Astrocyte (in vitro differentiated cells and primary cell): ENCODE measurements at places on chromosomes 11 and 22. TPM values are rescaled to one million over a fixed set of nuclear protein-coding genes. Genes with fewer than 3 reads are reported as not detected.

GRCh38 chr11:1439341-1439740, 47.2 kb downstream of the MOB2 start:
- no peaks in the 10 kb centered on the region for H3K27me3 ChIP-seq
- H3K27ac ChIP-seq, result no peak overlapping the region
- no peak for DNase-seq
- no peaks in the 10 kb centered on the region for H3K4me1 ChIP-seq
- no peaks in the 10 kb centered on the region for H3K36me3 ChIP-seq
- no peak overlapping the region for H3K4me3 ChIP-seq

GRCh38 chr11:47950396-47950795, 30.0 kb upstream of the PTPRJ start:
- no peak overlapping the region for H3K27ac ChIP-seq
- DNase-seq, result no peak
- H3K4me3 ChIP-seq, result no peak overlapping the region
- peaks cover 22% of the 10 kb centered on the region for H3K4me1 ChIP-seq

DNA sequence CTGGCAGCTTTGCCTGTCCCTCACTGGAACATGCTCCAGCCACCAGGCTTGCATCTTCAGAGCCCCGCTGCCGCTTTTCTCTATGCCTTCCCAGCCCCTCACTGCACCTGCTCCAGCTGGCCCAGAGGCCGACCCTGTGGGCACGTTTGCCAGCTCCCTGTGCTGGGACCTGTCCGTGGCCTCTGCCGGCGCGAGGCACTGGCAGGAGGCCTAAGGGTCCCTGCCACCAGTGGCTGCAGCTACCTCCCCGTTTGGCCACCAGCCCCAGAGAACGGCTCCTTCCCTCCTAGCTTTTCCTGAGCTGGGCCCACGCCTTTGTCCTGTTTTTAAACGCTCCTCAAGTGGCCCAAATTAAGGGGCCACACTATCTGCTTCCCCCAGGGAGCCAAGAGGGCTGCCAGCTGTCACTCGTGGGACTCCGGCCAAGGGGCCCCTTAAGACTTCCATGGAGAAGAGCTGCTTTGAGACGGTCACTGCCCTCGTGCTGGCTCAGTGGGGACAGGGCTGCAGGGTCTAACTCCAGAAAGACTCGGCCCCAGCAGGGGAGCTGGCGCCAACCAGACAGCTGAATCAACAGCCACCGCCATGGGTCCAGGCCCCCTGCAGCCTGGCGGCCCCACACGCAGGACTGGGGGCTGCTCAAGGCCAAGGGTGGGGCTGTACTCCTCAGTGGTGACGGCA, 24.6 kb upstream of the WNT7B start:
- no peaks in the 10 kb centered on the region for H3K27me3 ChIP-seq
- no peak for DNase-seq
- no peaks in the 10 kb centered on the region for H3K36me3 ChIP-seq
- H3K27ac ChIP-seq, result peak overlapping the region; percentile 25
- peaks cover 53% of the 10 kb centered on the region for H3K4me1 ChIP-seq

DNA sequence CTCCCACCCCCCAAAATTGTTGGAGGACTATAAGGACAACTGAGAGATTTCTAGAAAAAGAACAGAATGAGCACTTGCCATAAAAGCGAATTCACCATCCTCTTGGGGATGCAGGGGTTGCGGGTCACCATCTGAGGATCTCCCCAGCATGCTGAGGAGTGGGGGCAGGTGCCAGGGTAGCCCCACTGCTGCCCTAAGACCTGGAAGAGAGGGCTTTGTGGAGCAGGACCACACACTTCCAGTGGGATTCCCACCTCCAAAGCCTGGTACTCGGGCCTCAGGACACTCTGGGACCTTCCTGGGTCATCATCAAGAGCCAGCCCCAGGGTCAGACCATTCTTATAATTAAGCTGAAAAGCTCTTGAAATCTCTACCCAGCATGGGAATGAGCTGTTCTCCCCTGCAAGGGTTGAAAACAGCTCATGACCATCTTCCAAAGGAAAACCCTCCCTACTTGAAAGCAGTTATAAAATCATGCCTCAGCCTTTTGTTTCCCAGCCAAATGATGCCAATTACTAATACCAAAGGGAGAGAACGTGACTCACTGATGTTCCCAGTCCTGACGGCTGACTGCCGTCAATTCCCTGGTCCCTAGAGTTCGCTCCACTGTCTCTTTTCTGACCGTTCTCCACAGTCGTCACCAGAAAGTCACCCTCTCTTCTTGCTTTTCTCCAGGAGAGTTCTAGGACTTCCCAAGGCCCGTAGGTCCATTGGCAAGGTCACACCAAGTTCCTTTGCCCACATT, 76.8 kb upstream of the CREB3L1 start:
- H3K27ac ChIP-seq, result no peak overlapping the region
- H3K4me1 ChIP-seq, result no peaks in the 10 kb centered on the region
- no peak overlapping the region for H3K4me3 ChIP-seq
- no peaks in the 10 kb centered on the region for H3K36me3 ChIP-seq

GRCh38 chr11:104895634-104896033, 2.6 kb downstream of the CASP12 start:
- H3K36me3 ChIP-seq, result no peaks in the 10 kb centered on the region
- H3K27ac ChIP-seq, result no peak overlapping the region
- DNase-seq, result no peak

GRCh38 chr11:25562417-25562816, 769.5 kb upstream of the ANO3 start:
- no peaks in the 10 kb centered on the region for H3K4me1 ChIP-seq
- no peaks in the 10 kb centered on the region for H3K27me3 ChIP-seq
- H3K4me3 ChIP-seq, result no peak overlapping the region

DNA sequence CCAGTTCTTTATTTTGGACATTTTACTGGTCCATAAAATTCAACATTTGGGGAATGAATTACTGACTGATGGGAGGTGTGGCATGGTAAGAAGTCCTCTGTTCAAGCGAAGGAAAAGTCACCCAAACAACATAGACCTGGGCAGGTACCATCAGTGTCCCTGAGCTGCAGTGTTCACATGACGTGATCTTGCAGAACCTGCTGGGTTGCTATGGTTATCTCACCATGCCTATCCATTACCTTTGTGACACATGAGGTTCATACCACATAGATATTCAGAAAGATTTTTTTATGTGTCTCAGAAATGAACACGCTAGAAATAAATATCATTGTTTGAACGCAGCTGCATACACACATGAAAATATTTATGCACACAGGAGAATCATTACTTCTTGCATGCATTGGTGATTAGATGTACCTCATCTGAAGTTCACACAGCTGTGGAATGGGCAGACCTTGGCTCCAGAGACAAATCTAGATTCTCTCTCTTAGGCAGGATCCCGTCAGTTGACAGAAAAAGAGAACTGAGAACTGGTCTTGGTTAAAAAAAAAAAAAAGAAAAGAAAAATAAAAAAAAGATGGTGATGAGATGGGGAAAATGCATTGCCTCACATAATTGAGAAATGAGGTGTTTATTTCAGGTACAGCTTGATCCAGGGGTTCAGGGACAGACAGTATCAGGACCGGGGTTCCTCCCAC, 21.4 kb upstream of the RCN1 start:
- H3K27me3 ChIP-seq, result peaks cover 28% of the 10 kb centered on the region
- H3K4me3 ChIP-seq, result no peak overlapping the region
- H3K27ac ChIP-seq, result no peak overlapping the region
- no peak for DNase-seq
- H3K4me1 ChIP-seq, result no peaks in the 10 kb centered on the region

DNA sequence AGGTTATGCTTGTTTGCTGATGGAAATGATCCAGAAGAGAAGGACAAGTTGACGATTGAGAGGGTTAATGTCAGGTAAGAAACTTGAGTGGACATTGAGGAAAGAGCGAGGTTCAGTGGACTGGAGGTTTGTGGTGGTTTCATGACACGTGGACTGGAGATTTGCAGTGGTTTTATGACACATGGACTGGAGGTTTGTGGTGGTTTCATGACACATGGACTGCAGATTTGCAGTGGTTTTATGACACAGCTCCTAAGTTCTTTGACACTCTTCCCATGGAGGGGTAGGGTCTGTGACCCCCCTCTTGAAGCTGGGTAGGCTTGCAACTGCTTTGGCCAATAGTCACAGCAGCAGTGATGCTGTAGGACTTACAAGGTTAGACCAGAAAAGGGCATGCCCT, 5.4 kb upstream of the MAPK8IP2 start:
- no peak overlapping the region for H3K27ac ChIP-seq
- H3K27me3 ChIP-seq, result peaks cover 6% of the 10 kb centered on the region
- H3K4me1 ChIP-seq, result no peaks in the 10 kb centered on the region
- H3K4me3 ChIP-seq, result no peak overlapping the region
- DNase-seq, result no peak
- H3K36me3 ChIP-seq, result no peaks in the 10 kb centered on the region

DNA sequence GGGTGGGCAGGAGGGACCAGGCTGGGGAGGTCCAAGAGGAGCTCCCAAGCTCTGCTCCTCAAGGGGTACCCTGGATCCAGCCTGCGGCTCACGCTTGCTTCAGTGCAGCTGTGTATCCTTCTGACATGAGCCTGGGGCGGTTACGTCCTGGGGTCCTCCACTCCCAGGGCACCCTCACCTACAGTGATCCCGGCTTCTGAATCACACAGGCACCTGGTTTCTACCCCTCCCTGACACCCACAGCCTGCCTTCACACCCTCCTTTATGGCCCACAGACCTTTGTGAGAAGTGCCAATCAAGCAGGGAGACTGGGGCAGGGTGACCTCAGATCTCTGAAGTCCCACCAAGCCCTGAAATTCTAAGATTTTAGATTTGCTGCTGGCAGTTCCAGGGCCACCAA, 1.5 kb downstream of the MPST start:
- H3K4me3 ChIP-seq, result no peak overlapping the region
- H3K27me3 ChIP-seq, result no peaks in the 10 kb centered on the region
- no peak overlapping the region for H3K27ac ChIP-seq
- H3K36me3 ChIP-seq, result peaks cover 7% of the 10 kb centered on the region
- peaks cover 11% of the 10 kb centered on the region for H3K4me1 ChIP-seq

The OR51B2 gene
- not detected in 2 replicates for total RNA-seq
